Activated naive CD4-positive, alpha-beta T cell treated with anti-CD3 and anti-CD28 coated beads for 36 hours (primary cell): ENCODE measurements at places on chromosomes 12 and 14. TPM values are rescaled to one million over a fixed set of nuclear protein-coding genes. Genes with fewer than 3 reads are reported as not detected.

DNA sequence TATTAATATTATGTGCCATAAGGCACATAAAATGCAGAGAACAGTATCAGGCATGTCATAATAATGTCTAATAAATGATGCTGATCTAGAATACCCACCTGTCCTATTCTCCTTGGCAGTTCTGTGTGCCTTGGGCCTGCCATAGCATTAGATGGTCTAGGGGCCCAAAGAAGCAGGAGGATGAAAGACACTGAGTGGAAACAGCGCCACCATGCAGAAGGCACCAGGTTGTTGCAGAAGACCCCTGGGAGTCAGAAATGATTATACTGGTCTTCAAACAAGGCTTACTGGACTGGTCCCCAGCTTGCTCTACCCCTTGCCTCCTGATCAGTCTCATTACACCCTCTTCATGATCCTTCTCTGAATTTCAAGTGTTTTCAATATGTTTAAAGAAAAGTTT lies 353.3 kb downstream of the GRIN2B start:
- no peaks in the 10 kb centered on the region for H3K27me3 ChIP-seq
- H3K27ac ChIP-seq = no peak overlapping the region
- no peak for DNase-seq
- no peaks in the 10 kb centered on the region for H3K36me3 ChIP-seq
- H3K4me1 ChIP-seq = no peaks in the 10 kb centered on the region

The SLC4A8 gene
- total RNA-seq = 0.89 TPM

The KRT7 gene
- 1.9 TPM for total RNA-seq

DNA sequence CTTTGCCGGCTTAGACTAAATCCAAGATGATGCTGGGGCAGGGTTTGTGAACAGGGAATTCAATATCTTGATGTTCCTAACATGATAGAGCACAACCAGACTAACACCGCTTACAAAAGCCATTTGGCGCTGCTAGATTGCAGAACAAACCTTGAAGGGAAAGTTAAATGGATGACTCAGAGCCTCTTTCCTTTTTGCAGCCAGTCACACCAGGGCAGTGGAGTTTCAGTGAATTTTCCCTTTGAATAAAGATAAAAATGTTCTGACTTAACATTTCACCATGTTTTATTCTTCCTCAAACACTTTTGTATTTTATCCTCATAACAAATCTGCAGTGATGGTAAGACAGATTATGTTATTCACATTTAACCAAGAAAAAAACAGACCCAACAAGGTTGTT lies 47.3 kb downstream of the PDE6H start:
- no peak overlapping the region for H3K27ac ChIP-seq
- no peaks in the 10 kb centered on the region for H3K27me3 ChIP-seq
- H3K36me3 ChIP-seq = no peaks in the 10 kb centered on the region
- H3K4me3 ChIP-seq = no peak overlapping the region
- no peak for DNase-seq

The CELA1 gene
- not detected for total RNA-seq

DNA sequence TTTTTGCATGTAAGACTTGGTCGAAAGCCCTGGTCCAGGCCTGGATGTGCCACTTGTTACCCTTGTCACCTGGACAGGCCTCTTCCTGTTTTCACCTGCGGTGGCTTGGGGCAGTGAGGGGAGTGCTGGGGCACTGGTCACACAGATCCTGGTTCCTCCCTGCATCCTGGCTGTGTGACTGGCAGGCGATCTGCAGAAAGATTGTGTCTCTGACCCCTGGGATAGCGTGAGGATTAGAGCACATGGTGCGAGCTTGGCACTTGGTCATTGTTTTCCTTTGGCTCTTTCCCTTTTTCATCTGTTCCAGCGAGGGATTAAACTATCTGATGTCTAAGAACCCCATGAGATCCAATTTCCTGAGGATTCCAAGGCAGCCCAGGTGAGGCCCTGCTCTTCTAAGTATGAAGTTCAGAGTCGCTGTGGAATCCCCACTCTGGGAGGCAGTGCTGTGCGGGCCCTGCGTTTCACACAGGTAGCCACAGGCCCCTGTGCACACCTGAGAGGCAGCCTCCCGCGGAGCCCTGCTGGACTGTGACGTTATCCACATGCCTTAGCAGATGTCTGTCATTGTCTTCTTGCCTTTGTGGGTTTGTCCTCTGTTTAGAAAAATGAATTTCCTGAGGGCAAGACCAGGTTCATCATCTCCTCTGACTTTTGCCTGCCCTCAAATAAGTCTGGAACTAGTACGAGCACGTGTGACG lies 288.4 kb downstream of the CACNA1C start:
- no peaks in the 10 kb centered on the region for H3K36me3 ChIP-seq
- H3K4me3 ChIP-seq = no peak overlapping the region
- DNase-seq = no peak
- no peaks in the 10 kb centered on the region for H3K4me1 ChIP-seq
- H3K27me3 ChIP-seq = no peaks in the 10 kb centered on the region
- H3K27ac ChIP-seq = no peak overlapping the region

The WSB2 gene
- 31.0 TPM for total RNA-seq

GRCh38 chr12:60180298-60180697 lies 584.5 kb downstream of the SLC16A7 start:
- H3K4me3 ChIP-seq = no peak overlapping the region
- no peak for DNase-seq
- H3K4me1 ChIP-seq = no peaks in the 10 kb centered on the region

DNA sequence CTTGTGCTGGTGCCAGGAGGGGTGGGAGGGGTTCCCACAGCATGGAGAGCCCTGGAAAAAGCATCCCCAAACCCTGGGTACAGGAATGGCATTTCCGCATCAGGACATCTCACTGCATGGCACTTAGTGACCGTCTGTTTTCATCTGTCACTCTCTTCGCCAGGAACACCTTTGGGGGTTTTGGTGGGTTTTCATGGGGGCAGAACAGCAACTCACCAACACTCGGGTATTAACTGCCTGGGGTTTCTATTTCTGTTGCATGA lies 3.5 kb downstream of the VSX2 start:
- no peak overlapping the region for H3K4me3 ChIP-seq
- H3K4me1 ChIP-seq = peaks cover 15% of the 10 kb centered on the region
- no peak for DNase-seq
- H3K27me3 ChIP-seq = peaks cover 77% of the 10 kb centered on the region
- no peaks in the 10 kb centered on the region for H3K36me3 ChIP-seq

- no peaks in the 10 kb centered on the region for H3K27me3 ChIP-seq
- no peak overlapping the region for H3K27ac ChIP-seq
- no peak for DNase-seq
- H3K4me1 ChIP-seq = peaks cover 23% of the 10 kb centered on the region
- H3K4me3 ChIP-seq = no peak overlapping the region
- H3K36me3 ChIP-seq = peaks cover 26% of the 10 kb centered on the region
Measured at GRCh38 chr12:96260231-96260630, 66.1 kb downstream of the ELK3 start.

GRCh38 chr12:39332661-39333175 lies 110.2 kb downstream of the KIF21A start:
- H3K4me3 ChIP-seq = no peak overlapping the region
- H3K27me3 ChIP-seq = no peaks in the 10 kb centered on the region
- DNase-seq = no peak
- H3K4me1 ChIP-seq = peaks cover 12% of the 10 kb centered on the region
- peaks cover 30% of the 10 kb centered on the region for H3K36me3 ChIP-seq
- no peak overlapping the region for H3K27ac ChIP-seq

The KRT85 gene
- total RNA-seq = not detected

The FOXN4 gene
- total RNA-seq = not detected

GRCh38 chr12:93090731-93091172 lies 161.7 kb upstream of the EEA1 start:
- no peak overlapping the region for H3K27ac ChIP-seq
- no peak for DNase-seq
- no peaks in the 10 kb centered on the region for H3K36me3 ChIP-seq
- no peaks in the 10 kb centered on the region for H3K27me3 ChIP-seq
- H3K4me1 ChIP-seq = peaks cover 13% of the 10 kb centered on the region
- H3K4me3 ChIP-seq = no peak overlapping the region

The LRP1-AS gene
- not detected for total RNA-seq

The TPH2 gene
- total RNA-seq = not detected

DNA sequence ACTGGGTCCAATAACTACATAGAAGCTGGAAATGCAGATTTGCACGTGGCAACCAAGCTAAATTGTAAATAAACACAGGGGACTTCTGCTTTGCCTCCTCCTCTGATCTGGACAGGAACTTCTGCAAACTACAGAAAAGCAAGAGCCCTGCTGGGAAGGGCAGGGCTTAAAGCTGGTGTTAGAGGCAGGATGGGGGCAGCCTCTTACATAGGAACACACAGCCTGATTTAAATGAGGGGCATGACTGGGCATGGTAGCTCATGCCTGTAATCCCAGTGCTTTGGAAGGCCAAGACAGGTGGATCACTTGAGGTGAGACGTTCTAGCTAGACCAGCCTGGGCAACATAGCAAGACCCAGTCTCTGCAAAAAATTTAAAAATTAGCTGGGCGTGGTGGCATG lies 46.7 kb downstream of the ERH start:
- no peak for DNase-seq
- H3K4me1 ChIP-seq = peaks cover 16% of the 10 kb centered on the region
- no peaks in the 10 kb centered on the region for H3K36me3 ChIP-seq

GRCh38 chr12:59398164-59398563 lies 197.7 kb upstream of the SLC16A7 start:
- DNase-seq = no peak
- H3K27me3 ChIP-seq = peaks cover 3% of the 10 kb centered on the region
- H3K4me1 ChIP-seq = no peaks in the 10 kb centered on the region
- no peak overlapping the region for H3K27ac ChIP-seq

DNA sequence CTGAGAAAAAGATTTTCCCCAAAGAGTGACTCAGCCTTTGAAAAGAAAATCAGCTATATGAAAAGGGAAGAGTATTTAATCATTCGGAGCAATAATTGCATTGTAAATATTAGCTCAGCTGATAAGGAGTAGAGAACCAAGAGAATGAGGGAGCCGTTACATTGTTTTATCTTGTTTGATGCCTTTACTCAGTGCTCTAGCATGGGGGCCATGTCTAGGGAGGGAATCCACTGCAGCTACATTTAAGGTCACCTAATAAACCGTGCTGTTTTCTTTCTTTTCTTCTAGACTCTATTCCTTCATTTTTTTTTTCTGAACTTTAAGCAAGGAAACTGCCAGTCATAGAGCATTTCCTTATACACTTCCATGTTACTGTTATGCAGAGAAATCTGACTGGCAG lies 447.0 kb downstream of the DIO2 start:
- H3K27me3 ChIP-seq = no peaks in the 10 kb centered on the region
- H3K4me3 ChIP-seq = no peak overlapping the region
- H3K27ac ChIP-seq = no peak overlapping the region

The ENDOU gene
- 0.15 TPM for total RNA-seq

GRCh38 chr12:10807186-10807585 lies at the start of gene TAS2R8:
TAS2R8 (minus strand) TSS chr12:10807286; CDS start chr12:10806980, 306 bp downstream.
- DNase-seq = no peak
- H3K27ac ChIP-seq = no peak within 1 kb of the TSS
- H3K4me1 ChIP-seq = no peaks in the 10 kb centered on the region
- peaks cover 23% of the 10 kb centered on the region for H3K27me3 ChIP-seq
- H3K36me3 ChIP-seq = no peaks in the 10 kb centered on the region
- H3K4me3 ChIP-seq = no peak within 1 kb of the TSS

The BATF gene
- 178 TPM for total RNA-seq

- H3K36me3 ChIP-seq = no peaks in the 10 kb centered on the region
- no peak for DNase-seq
- H3K4me3 ChIP-seq = no peak overlapping the region
- peaks cover 4% of the 10 kb centered on the region for H3K4me1 ChIP-seq
- H3K27ac ChIP-seq = no peak overlapping the region
- no peaks in the 10 kb centered on the region for H3K27me3 ChIP-seq
Measured at GRCh38 chr12:49809381-49809905, 18.8 kb downstream of the NCKAP5L start.

The BMP4 gene
- not detected for total RNA-seq

DNA sequence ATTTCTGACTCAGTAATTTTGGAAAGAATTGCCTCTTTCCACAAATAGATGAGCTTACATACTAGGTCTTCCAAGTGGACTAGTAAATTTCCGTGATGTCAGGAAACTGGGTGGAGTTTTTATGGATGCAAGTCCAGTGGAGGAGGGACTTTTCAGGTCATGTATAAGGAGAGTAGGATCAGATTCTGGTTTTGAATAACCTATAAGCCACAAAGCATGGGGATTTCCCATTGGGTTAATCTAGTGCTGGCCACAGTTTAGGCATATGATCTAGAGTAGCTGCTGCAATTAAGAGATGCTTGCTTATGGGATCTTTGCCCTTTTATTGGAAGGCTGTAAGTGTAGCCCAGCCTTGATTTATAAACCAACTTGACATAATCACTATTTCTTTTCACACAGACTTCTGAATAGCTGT lies 33.8 kb downstream of the STK38L start:
- H3K4me1 ChIP-seq = peaks cover 33% of the 10 kb centered on the region
- no peak overlapping the region for H3K4me3 ChIP-seq
- no peaks in the 10 kb centered on the region for H3K27me3 ChIP-seq
- H3K27ac ChIP-seq = no peak overlapping the region

DNA sequence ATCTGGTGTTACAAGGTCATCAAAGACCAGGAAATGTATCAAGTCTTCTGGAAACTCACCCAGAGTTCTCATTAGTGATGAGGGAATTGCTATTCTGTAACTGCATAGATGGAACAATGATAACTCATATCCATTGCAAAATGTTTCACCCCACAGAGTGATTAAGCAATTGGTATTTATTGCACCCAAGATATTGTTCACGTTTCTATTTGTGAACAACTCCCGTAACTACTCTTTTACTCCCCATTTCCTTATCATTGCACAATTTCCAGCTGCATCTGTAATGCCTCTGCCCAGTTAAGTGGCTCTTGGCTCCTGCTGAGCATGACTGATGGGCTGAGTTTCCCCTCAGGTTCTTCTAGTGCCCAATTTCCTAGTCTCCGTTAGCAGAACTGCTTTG lies 108.7 kb upstream of the PRICKLE1 start:
- no peaks in the 10 kb centered on the region for H3K36me3 ChIP-seq
- no peak overlapping the region for H3K4me3 ChIP-seq
- DNase-seq = no peak

The ADAM21 gene
- total RNA-seq = 0.21 TPM

The ANO2 gene
- not detected for total RNA-seq

GRCh38 chr14:69703047-69704039 lies 63.6 kb upstream of the SRSF5 start:
- H3K36me3 ChIP-seq = peaks cover 30% of the 10 kb centered on the region
- H3K4me3 ChIP-seq = no peak overlapping the region
- H3K4me1 ChIP-seq = peaks cover 53% of the 10 kb centered on the region
- no peaks in the 10 kb centered on the region for H3K27me3 ChIP-seq
- DNase-seq = no peak
- no peak overlapping the region for H3K27ac ChIP-seq

The CHST11 gene
- 39.3 TPM for total RNA-seq

- H3K36me3 ChIP-seq = no peaks in the 10 kb centered on the region
- no peak overlapping the region for H3K4me3 ChIP-seq
- DNase-seq = no peak
- peaks cover 31% of the 10 kb centered on the region for H3K27me3 ChIP-seq
Measured at GRCh38 chr12:132379576-132379975, 50.2 kb upstream of the GALNT9 start.

GRCh38 chr12:47437570-47437969 lies 268.3 kb downstream of the RPAP3 start:
- H3K27me3 ChIP-seq = no peaks in the 10 kb centered on the region
- no peak overlapping the region for H3K27ac ChIP-seq
- no peak for DNase-seq
- H3K4me1 ChIP-seq = peaks cover 4% of the 10 kb centered on the region

The KRT75 gene
- not detected for total RNA-seq

The SERPINA3 gene
- not detected for total RNA-seq

- peak; percentile 50 for DNase-seq
- peaks cover 5% of the 10 kb centered on the region for H3K27me3 ChIP-seq
- H3K27ac ChIP-seq = peak overlapping the region; percentile 62
- H3K4me1 ChIP-seq = peaks cover 28% of the 10 kb centered on the region
Measured at GRCh38 chr12:24724814-24725213, 224.1 kb downstream of the BCAT1 start.

GRCh38 chr14:39430762-39431415 lies 1.3 kb downstream of the FBXO33 start:
- H3K27me3 ChIP-seq = no peaks in the 10 kb centered on the region
- peaks cover 6% of the 10 kb centered on the region for H3K36me3 ChIP-seq
- H3K27ac ChIP-seq = peak overlapping the region; percentile 90
- DNase-seq = peak; percentile 56
- H3K4me3 ChIP-seq = peak overlapping the region; percentile 100
